SIG-M5 (cell line): ENCODE measurements at places on chromosomes 6 and 20.

- no peak for DNase-seq
These were observed 60.0 kb upstream of the ZNF831 start for GRCh38 chr20:59103573-59103972.

GRCh38 chr6:30450909-30451841, 38.1 kb upstream of the HLA-E start:
- DNase-seq, result peak; percentile 92

GRCh38 chr20:62011403-62011790, 54.3 kb downstream of the TAF4 start:
- no peak for DNase-seq

DNA sequence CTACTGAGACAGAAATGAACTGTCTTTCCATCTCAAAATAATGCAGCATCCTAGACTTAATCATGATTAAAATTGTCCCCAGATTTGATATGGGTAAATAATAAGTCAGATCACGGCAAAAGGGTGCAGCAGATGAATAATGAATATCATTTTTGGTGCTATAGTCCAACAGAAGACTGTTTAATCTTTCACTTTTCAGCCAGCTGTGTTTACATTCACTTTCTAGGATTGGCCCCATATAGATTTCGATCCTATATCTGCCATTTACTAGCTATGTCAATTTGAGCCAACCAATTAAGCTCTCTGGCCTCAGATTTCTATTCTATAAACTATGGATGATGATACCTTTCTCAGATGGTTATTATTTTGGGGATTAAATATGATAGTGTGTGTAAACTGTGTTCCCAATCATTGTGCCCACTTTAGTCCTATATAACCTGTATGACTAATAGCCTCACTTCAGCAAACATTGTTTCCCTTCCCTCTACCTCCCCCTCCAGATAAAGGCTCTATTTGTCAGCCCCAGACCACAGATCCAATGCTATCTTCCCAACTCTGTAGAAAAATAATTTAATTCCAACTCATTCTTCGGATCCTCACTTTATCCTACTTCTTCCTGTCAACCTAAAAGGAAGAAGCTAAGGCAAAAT, 53.6 kb upstream of the NT5E start:
- no peak for DNase-seq

- DNase-seq, result no peak
These were observed 43.7 kb upstream of the PMEPA1 start for GRCh38 chr20:57753332-57754164.

GRCh38 chr20:56628873-56629463, at the start of gene TFAP2C:
TSS of gene TFAP2C (plus strand) at chr20:56629306. CDS start at chr20:56629545, 239 bp downstream.
- no peak for DNase-seq

DNA sequence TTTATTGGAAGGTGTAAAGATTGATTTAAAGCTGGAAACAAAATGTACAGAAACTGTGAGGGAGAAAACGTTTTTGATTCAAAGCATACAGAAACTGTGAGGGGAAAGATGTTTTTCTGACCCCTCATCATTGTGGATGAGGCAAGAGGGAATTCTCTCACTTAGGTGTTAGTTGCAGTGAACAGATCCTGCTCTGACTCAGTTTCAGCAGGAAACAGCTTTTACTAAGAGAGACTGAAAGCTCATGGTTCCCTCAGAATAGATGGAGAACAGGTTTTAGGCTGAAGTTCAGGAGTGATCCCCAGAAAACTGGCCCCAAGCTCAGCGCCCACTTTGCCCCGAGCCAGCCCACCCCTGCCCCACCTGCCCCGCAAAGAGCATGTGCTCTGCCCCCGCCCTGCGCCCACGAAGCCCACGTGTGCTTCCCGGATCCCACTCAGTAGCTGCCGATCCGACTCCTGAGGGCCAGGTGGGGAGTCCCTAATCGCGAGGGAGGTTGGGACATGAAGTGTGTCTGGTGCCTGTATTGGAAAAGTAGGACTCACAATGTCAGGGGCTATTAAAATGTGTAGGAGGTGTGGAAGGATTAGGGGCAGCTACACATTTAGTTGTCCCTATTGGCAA, 41.2 kb downstream of the DUSP22 start:
- DNase-seq, result no peak

- DNase-seq, result no peak
These were observed 261.4 kb upstream of the TFAP2D start for GRCh38 chr6:50451826-50452400.

- no peak for DNase-seq
These were observed 361.1 kb downstream of the NRN1 start for GRCh38 chr6:5645328-5646290.

- no peak for DNase-seq
These were observed 42.0 kb downstream of the DOK5 start for GRCh38 chr20:54517241-54517975.

DNA sequence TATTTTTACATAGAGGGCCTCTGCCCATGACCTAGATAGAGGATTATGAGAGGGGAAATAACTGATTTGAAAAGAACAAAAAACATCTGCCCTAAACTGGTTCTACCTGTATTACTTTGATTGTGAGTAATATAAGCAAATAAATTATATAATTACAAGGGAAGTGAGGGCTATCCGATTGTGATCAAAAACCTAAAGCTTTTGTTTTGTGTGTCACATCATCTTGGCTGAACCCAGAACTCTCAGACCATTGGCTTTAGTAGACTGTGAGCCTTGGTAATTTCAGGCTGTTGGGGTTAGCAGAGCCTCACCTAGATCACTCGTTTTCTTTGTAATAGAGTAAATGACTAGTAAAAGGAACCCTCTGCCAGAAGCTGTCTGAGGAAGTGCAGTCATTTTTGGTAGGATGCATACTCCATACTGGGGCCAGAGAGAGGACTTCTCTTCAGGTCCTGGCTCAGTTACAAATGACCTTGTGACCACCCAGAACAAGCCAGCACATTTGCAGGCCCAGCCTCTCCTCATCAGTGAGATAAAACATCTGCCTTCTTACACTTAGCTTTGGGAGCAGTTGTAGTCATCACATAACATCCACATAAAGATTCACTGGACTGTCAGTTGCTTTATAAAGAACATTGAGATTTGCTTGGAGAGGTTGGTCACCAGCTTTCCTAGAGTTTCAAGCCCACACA, 13.5 kb downstream of the STK35 start:
- no peak for DNase-seq

DNA sequence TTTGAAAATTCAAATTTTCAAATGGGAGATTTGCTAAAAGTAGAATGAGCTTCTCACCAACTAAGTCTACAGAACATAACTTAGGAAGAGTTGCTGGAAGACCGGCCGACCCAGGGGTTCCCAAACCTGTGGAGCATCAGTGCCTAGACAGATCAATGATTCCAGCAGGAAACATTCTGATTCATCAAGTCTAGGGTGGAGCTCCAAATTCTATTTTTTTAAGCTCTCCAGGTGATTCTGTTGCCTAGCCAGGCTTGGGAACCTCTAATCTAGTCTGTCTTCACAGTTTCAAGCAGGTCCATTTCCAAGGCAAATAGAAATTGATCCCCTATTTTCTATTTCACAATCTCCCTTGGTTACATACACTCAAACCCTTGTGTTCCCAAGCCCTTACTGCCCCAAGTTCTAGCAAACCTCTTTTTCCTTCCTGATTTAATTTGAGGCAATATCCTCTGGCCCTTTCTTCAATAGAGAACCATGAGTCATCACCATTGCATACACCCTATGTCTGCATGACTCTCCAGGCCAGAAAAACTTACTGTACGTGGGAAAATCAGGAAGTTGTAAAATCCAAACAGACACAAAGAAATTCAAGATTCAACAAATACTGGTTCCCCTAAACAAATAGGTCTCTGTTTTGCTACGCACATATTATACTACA, 8.9 kb downstream of the ATXN1 start:
- peak; percentile 64 for DNase-seq

- DNase-seq, result no peak
These were observed 11.2 kb downstream of the UST start for GRCh38 chr6:148757944-148758480.

- no peak for DNase-seq
These were observed 2.4 kb upstream of the IRF4 start for GRCh38 chr6:389143-389542.

DNA sequence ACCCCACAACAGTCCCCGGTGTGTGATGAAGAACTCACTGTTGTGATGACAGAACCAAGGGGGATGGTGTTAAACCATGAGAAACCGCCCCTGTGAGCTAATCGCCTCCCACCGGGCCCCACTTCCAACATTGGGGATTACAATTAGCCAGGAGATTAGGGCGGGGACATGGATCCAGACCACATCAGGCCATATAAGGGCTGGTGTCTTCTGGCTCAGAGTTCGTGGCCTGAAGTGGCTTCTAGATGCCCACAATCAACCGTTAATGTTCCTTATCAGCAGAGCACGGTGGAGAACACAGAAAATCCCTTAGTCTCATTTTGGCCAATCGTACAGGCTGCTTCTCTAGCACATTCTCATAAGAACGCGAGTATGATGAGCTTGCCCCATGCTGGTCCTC, 10.9 kb upstream of the MAS1 start:
- DNase-seq, result no peak

DNA sequence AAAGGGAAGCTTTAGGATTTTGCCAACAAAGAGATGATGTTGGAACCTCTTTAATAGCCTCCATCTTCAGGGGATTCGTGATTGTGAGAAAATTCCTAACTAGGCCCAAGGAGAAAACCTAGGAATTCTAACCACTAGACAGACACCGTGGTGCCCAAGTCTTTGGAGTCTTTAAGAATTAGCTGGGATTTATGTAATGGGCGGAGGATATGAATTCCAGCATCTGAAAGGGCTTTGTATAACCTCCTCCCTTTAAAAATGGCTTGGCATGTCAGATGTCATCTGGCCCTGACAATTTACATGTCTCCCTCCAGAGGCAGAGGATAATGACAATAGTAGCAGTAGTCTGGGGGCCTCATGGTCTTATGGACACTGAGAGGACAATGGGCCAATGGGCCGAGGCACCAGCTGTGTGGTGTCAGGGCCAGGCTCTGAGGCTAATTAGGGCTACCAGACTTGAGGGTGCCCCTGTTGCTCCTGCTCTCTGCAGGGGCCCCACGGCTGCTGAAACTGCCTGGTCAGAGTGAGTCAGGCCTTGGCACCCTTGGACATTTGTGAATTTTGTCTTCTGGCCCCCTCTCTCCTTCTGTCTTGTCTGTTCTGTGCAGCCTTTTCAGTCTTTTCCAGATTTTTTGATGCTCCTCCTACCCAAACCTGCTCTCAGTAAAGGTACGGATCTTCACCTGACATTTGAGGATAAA, 113.9 kb downstream of the EDN1 start:
- no peak for DNase-seq

GRCh38 chr6:115570331-115570730, 490.4 kb downstream of the FRK start:
- DNase-seq, result no peak
